ENCODE measurements at places on chromosomes 11 and 22.

GRCh38 chr22:41966607-41967240, 2.5 kb upstream of the SEPTIN3 start:
- peak; percentile 91 for DNase-seq

- DNase-seq: no peak
These were observed 146.0 kb downstream of the OPCML start for GRCh38 chr11:133386262-133386661.

GRCh38 chr11:102427068-102427467, 25.5 kb downstream of the TMEM123 start:
- DNase-seq: no peak

DNA sequence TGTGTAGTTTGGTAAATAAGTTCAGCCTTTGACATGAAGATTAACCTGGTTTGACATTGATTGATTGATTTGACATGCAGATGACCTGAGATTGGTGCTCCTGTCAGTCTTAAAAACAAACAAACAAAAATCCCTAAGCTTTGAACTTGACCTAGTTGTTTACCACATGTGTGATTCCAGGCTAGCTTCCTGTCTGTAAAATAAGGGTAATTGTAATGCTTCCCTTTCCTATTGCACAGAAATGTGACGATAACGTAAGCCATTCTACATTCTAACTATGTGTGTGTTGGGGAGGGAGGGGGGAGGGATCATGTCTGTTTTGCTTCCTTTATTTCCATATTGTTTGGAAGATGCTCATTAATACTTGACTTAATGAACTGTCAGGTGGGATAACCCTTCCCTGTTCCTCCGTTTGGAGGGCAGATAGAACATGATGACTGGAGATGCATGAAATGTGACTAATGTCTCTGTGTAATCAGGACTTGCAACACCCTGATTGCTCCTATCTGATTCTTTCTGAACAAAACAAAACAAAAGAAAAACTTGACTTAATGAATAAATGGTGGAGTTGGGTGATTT, 106.1 kb upstream of the CLMP start:
- peak; percentile 57 for DNase-seq

DNA sequence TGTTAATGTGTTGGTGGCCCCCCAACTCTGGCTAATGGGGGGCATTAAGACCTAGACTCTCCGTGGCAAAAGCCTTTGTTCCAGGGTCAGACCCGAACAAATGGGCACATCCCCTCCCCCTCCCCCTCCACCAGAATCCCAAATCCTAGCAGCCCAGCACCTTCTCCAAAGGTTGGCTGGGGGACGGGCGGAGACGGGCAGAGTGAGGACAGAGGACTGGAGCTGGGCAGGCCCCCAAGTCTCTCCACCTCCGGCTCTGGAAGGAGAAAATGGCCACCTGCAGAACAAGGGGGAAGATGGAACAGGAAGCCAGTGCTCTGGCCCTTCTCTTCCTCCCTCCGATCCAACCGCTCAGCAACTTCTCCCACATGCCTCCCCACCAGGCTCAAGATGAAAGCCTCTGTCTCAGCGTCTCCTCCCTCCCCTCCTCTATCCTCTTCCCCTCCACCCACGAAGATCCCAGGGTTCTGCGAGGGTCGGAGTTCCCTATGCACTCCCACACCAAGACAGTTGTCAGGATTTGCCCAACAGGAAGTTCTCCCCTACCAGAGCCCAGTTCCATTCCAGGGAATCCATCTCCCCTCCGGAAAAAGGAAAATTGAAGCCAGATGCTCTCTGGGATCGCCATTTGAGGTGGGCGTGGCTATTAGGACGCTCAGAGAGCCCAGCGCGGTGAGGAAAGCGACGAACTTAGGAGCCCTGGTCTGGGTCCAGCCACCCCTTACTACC, 20.1 kb downstream of the ADA2 start:
- peak; percentile 77 for DNase-seq

Data from GM23248 (cell line).